ENCODE measurements at places on chromosomes 7 and 10.
A peak's percentile ranks its signal among the peaks of the same experiment; 100 is the strongest.

GRCh38 chr10:111984057-111984456 is 199.5 kb downstream of the GPAM start:
- no peak for DNase-seq

GRCh38 chr10:44399659-44400451 is 15.0 kb upstream of the CXCL12 start:
- DNase-seq = peak; percentile 55

DNA sequence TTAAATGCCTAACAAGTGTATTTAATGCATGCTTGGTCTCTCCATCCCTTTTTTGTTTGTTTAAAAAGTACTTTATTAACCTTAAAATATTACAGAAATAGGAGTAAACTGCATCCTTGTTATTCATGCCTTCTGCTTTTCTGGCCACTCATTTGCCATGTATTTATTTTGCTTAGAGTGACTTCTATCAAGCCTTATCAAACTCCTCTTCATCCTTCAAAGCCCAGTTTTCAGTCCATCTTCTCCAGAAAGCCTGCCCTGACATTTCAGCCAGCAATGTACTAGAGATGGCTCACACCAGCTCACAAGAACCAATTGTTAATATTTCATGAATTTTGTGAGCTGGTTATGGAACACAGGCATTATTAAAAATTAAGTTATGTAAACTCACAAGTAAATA is 82.8 kb downstream of the NHLRC2 start:
- no peak for DNase-seq

DNA sequence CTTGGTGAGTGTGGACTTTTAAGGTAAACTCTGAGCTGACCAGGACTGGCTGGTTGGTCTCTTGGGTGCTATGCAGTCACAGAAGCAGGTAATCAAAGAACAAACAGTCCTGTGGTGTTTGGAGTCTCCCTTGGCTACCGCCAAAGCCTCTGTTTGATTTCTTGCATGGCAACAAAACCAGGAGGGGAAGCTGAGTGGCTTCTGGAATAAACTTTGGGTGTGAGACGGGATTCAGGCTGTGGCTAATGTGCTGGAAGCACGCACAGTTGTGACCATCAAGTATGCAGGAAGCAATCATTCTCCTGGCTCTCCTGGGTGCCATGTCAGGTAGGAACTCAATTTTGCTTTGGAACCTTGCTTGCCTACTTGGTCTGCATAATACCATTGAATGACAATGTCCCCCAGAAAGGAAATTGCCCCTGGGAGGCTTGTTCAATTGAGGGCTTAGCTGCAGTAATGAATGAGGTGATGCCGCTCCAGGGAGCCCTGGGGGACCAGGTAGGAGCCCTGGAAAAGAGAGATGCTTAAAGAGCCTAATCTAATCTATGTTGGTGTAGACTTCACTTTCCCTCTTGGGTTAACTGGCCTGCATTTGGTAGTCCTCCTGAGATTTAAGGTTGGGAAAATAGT is at the start of gene CDHR3:
Gene CDHR3, plus strand, starts transcription at position 227 of the 630 bp plus-strand sequence. Its CDS starts 55 bp downstream, at position 282.
- DNase-seq = no peak

- DNase-seq = no peak
Measured at GRCh38 chr10:83492004-83492403, 647.3 kb upstream of the GHITM start.

DNA sequence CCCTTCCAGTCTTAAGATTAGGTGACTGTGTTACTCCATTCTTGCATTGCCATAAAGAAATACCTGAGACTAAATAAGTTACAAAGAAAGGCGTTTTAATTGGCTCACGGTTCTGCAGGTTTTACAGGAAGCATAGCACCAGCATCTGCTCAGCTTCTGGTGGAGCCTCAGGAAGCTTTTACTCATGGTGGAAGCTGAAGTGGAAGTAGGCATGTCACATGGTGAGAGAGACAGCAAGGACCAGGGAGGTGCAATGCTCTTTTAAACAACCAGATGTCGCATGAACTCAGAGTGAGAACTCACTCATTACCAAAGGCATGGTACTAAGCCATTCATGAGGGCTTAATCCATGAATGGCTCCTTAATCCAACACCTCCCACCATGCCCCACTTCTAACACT is 34.0 kb upstream of the TMEM273 start:
- DNase-seq = no peak

- DNase-seq = peak; percentile 65
Measured at GRCh38 chr7:142885311-142886230, at the start of gene TRPV6. TRPV6 (minus strand) TSS chr7:142885745.

DNA sequence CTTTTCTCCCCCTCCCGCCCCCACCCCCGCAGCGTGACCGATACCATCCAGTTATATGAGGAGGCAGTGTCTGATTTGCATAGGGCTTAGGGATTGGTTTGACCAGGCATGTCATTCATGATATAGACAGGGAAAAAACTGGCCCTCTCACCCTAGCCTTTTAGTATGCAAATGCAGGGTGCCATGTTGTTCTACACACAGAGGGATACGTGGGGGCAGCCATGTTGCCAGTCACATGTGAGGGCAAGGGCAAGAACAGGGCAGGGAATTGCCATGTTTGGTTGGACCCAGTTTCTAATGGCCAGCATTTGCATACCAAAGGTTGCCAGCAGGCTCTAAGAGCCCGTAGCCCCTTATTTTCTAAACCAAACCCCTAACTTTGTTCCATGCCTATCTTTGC is 552.1 kb downstream of the SORCS1 start:
- DNase-seq = no peak

GRCh38 chr7:11078247-11078834 is 104.7 kb downstream of the PHF14 start:
- no peak for DNase-seq

DNA sequence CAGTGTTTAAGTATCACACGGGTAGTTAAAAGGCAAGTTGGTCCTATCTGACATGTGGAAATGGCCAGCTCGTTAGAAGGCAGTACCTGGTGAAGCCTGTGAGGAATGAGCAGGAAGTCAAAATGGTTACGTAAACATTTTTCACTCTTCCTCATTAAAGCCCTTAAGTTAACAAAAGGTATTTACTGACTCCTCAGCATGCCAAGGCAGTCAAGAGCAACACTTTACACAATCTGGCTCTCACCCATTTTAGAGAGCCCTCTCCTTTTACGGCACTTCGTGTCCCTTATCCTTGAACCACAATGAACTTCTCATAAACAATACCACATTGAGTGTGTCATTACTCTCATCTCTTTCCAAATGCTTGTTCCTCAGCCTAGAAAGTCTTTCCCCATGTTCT is 11.0 kb upstream of the RSBN1L start:
- DNase-seq = no peak

DNA sequence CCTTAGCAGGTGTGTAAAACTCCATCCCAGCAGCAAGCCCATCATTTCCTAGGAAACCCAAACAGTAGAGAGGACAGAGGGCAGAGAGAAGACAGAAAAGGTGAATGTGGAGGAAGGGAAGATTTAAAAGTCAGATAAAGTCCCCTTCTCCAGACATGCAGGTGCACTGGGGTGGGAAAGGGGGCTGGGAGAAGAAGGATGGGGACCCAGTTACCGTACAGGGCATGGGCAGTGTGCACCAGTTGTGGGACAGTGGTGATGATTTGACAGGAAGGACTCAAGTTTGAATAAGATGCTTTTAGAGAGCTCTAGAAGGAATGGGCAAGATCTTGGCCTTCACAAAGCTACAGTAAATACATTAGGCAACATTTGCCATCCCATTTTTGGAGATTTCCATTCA is 110.7 kb upstream of the PLXNA4 start:
- no peak for DNase-seq

- no peak for DNase-seq
Measured at GRCh38 chr7:77455321-77455720, 39.2 kb upstream of the GSAP start.

- no peak for DNase-seq
Measured at GRCh38 chr7:84002348-84002747, 192.2 kb downstream of the SEMA3A start.

DNA sequence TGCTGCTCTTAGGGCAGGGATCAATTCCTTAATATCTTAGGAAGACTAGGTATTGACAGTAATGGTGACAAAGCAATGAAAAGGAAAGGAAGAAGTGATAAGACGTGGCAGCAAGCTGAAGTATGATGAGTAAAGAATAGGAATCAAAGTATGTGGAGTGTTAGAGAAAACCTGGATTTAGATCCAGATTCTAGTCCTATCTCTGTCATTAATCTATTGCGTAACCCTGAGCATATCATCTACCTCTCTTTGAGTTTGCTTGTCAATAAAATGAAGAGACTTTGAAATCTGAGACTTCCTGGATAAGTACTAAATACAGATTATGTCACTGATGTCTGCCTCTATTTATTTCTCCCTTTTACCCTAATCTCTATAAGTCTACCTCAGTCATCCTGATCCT is 89.2 kb downstream of the PTEN start:
- no peak for DNase-seq

- DNase-seq = no peak
Measured at GRCh38 chr10:20004087-20004523, 187.9 kb downstream of the PLXDC2 start.

Data from left forelimb (tissue), 1 donor.